H9 (cell line): ENCODE measurements at places on chromosomes 5 and 9. TPM values are rescaled to one million over a fixed set of nuclear protein-coding genes. Genes with fewer than 3 reads are reported as not detected.

DMXL1 gene
- 53.8 and 63.5 TPM in 2 replicates for total RNA-seq

CCL21 gene
- total RNA-seq = not detected in 2 replicates

MAST4 gene
- total RNA-seq = 3.7 and 4.3 TPM in 2 replicates

DNA sequence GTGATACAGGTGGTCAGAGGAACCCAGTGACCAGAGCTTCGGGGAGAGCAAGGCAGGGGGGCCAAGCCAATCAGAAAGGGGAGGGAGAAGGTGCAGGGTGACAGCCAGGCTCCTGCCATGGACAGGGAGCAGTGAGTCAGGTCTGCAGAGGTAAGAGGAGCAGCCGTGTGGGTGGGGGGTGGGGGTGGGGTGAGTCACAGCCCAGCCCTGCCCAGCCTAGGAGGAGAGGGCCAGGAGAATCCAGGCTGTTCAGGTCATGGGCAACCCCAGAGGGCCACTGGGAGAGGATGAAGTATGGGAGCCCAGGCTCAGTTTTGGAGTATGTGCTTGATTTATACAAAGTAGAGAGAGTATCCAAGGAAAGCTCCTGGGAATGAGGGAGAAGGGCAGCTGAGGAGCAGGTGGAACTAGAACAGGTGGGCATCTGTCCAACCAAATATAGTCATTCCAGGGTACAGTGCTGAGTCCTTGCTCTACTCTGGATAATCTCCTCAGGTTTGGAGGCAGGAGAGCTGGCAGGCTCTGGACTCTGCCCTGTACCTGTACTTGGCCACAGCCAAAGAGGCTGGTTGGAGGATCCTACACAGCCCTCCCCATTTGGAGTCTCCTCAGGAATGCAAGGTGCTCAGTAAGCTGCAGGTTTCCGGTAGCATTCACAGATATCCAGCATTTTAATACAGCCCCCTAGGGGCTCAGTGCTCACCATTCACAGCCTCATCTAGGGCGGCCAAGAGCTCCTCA lies 1.6 kb downstream of the HBEGF start:
- no peak for DNase-seq

DNA sequence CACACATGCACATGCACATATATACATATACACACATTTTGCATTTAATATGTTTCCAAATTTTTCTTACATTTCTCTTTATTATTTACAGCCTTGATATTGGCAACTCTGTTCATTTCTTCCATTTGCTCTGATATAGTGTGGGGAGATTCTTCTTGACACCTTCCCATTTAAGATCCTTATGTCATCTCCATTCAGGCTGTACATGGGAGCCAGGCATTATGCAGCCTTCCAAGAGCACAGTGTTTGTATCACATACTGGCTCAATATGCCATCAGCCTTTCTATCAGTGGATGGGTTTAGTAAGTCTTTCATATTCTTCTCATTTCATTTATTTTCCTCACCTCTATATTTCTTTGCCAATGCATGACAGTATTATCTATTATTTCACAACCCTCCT lies 372.3 kb upstream of the FTMT start:
- no peak for DNase-seq

DNA sequence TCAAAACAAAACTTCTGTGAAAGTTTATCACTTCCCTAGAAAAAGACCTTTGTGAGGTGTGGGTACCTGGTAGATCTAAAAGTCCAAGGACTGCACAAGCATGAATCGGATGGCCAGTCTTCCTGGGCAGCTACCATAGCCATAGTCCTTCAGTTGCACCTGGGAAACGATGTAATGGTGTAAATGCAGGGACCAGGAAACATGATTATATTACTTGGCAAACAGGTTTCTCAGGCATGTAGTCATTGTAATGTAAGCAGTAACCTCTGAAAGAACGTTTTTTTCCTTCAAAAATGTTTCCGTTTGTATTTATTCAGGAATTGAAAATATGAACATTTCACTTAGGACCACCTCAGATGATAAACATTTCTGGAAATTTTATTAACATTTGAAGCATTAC lies 433.4 kb downstream of the DTWD2 start:
- DNase-seq = no peak

- no peak for DNase-seq
These were observed 128.5 kb upstream of the FAM174A start for GRCh38 chr5:100406640-100407039.
